Epithelial cell of prostate (primary cell): ENCODE measurements at places on chromosomes 13 and 19.

GRCh38 chr13:75327135-75327510 lies 154.8 kb downstream of the TBC1D4 start:
- no peak for DNase-seq

- no peak for DNase-seq
Measured at GRCh38 chr19:33510462-33511194, 11.0 kb downstream of the PEPD start.

GRCh38 chr19:3098141-3098514 lies 4.0 kb downstream of the GNA11 start:
- no peak for DNase-seq

GRCh38 chr13:31207661-31208552 lies 8.1 kb downstream of the B3GLCT start:
- no peak for DNase-seq

GRCh38 chr13:111031531-111031961 lies 83.6 kb upstream of the ARHGEF7 start:
- DNase-seq: no peak

DNA sequence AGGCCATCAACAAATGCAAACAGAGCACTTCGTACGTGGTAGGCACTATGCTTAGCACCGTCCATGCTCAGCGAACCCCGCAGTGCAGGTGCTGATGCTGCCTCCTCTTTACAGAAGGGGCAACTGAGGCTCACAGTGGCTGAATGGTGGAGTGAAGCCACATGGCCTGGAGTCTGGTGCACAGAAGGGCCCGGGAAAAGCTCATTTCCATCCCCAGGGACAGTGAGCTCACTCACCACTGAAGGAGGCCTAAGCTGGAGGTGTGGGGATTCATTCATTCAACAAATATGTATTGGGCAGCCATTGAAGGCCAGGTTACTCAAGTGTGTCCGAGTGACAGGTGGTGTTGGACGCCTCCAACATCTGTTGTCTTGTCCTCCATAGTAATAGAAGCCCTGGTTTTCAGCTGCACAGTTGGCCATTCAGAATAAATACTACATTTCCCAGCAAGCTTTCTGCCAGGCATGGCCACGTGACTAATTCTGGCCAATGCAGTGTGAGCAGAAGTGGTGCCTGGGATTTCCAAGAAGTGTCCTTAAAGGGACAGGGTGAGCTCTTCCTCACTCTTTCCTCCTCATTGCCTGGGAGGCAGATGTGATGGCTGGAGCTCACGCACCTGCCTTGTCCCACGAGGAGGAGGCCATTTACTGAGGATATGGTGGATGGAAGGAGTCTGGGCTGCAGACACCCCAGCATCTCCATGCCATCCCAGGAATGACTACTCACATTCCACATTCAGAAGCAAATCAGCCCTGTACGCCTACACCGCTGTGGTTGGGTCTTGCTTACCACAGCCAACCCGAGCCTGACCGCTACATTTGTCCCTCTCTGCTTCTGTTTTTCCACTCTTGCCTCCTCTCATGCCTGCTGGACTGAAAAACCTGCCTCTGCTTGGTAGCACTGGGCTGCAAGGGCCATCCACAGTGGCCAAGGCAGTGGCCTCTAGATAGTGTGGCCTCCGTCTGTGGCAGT lies 2.3 kb upstream of the ZNRF4 start:
- DNase-seq: no peak

- DNase-seq: no peak
Measured at GRCh38 chr13:73107481-73107880, 48.7 kb downstream of the KLF5 start.

GRCh38 chr19:19203012-19203856 lies at the start of gene NR2C2AP:
Gene NR2C2AP, minus strand, starts transcription at chr19:19203414. Its CDS starts 354 bp downstream, at chr19:19203060.
- DNase-seq: peak; percentile 40

DNA sequence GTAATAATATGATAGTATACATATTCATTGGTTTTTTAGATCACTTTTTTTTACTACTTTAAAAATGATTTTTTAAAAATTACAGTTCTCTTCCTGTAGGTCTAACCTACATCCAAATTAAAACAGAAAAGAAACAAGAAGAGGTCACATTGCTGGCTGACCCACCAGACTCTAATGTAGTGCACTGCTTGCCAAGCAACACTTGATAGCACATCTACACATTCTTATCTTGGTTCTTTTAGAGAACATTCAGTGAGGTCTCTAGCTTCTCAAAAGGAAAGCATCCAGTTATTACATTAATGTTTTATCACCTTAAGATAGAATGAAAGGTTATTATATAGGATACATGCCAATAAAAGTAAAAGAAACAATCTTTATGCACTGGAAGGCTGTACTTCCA lies 35.6 kb downstream of the NDFIP2 start:
- DNase-seq: no peak

DNA sequence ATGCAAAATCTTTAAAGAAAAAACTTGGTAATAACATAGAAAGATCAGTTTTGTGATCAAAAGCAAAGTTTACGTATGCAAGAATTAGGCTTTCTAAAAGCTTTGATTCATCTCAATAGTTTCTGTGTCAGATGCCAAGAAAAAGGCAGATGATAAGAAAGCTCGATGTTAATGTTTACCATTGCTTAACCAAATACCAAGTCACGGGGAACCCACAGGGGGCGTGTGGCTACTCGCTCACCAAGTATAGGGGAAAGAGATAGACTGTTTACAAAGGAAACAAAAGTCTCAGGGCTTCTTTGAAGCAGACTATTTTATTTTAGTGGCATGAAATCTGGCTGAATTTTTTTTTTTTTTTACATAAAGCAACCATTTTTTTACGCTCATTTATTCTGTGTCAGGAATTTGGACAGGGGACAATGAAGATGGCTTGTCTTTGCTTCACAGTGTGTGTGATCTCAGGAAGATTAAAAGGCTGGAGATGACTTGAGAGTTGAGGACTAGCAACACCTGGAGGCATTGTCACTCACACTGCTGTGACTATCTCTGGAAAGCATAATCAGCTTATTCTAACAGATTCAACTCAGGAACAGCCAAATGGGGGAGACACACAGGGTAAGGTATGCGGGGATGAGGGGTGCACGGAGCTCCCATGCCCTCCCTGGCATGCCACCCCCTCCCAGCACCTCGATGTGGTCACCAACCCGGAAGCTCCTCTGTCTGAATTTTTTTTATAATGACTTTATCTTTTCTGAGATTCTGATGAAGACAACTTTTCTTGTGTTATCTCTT lies 24.9 kb downstream of the RCBTB1 start:
- peak; percentile 33 for DNase-seq

DNA sequence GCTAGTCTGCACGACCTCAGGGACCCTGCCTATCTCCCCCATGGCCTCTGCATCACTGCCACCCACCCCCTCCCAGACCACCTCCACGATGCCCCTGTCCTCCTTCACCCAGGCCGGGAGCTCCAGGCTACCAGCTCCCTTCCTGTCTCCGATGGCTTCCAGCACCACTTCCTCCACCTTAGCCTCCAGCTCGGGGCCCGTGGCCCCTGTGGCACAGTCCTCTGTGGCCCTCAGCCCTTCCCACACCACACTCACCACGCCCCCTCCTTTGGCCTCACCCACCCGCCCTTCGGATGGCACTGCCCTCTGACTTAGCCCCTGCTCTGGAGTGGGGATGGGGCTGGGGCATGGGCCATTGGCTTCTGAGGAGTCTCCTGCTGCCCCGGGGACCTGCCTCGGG lies 7.2 kb downstream of the PALM3 start:
- no peak for DNase-seq

- no peak for DNase-seq
Measured at GRCh38 chr13:113143466-113144254, 14.8 kb upstream of the PROZ start.
